CD4-positive, alpha-beta T cell treated with Interleukin-12 subunit alpha and Interleukin-12 subunit beta, for 1 hour (primary cell): ENCODE measurements at places on chromosomes 12 and 14.
A peak's percentile ranks its signal among the peaks of the same experiment; 100 is the strongest.

GRCh38 chr14:96001866-96002497 lies 37.2 kb upstream of the C14orf132 start:
- no peak for DNase-seq

GRCh38 chr12:90234472-90234871 lies 525.8 kb upstream of the ATP2B1 start:
- no peak for DNase-seq

GRCh38 chr12:130661486-130662255 lies 54.4 kb downstream of the RIMBP2 start:
- DNase-seq, result no peak

DNA sequence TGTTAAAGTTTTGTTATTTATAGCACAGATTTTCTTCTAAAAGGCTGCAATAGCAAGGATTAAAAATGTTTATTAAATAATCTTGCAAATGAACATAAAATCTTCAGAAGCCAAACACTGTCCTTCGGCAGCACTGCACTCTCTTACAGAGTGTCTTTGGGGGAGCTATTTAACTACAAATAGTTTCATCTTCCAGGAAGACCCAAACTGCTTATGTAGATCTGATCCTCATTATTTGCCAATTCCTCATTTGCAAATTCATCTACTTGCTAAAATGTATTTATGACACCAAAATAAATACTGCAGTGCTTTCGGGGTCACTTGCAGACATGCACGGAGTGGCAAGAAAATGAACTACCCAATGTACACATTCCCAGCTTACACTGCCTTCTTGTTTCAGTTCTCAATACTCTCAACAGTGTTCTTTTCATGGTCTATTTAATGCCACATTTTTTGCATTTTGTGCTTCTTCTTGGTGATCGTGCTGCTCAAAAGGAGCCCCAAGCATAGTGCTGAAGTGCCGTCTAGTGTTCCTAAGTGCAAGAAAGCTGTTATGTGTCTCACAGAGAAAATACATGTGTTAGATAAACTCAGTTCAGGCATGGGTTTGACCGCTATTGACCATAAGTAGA lies 128.1 kb downstream of the PRKD1 start:
- DNase-seq, result no peak

- no peak for DNase-seq
These were observed 66.9 kb downstream of the GALNT9 start for GRCh38 chr12:132262256-132263060.

DNA sequence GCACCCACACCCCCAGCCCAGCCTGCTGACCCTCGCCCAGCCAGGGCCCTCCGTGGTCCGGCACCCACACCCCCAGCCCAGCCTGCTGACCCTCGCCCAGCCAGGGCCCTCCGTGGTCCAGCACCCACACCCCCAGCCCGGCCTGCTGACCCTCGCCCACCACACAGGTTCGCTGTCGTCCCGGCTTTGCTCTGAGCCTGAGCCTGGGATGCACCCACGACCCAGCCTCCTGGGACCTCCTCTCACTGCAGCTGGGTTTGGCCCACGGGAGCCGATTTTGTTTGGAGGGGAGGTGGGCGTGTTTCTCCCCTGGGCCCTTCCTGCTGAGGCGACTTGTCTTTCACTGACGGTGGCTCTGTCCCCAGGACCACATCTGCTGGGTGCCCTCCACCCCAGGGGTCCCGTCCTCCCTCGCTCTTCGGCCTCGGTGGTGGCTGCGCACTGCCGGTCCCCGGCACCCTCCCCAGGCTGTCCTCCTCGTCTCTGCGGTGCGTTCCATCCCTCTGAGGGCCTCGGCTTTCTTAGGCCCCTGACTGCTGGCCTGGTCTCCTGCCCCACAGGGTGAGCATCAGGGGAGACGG lies 83.8 kb downstream of the GALNT9 start:
- DNase-seq, result no peak

- no peak for DNase-seq
These were observed 158.5 kb downstream of the NELL2 start for GRCh38 chr12:44717612-44718011.

- DNase-seq, result no peak
These were observed 206.5 kb downstream of the ETV6 start for GRCh38 chr12:11855983-11856374.

DNA sequence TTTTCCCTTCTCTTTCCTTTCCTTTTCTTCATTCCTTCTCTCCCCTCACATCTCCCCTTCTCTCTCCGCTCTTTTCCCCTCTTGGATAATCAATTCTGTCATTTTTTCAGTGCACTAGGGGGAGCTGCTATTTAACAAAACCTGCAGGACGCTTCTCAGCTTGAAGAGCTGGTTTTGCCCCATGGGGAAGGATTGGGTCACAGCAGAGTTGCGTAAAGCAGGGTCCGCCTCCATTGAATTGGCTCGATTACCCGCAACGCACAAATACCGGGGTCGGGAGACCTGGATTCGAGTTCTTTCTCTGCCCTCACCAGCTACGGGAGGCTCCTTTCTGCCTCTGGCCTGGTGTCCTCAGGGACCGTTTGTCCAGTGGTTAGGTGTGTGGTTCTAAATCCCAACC lies 42.1 kb upstream of the CHGA start:
- DNase-seq, result no peak

DNA sequence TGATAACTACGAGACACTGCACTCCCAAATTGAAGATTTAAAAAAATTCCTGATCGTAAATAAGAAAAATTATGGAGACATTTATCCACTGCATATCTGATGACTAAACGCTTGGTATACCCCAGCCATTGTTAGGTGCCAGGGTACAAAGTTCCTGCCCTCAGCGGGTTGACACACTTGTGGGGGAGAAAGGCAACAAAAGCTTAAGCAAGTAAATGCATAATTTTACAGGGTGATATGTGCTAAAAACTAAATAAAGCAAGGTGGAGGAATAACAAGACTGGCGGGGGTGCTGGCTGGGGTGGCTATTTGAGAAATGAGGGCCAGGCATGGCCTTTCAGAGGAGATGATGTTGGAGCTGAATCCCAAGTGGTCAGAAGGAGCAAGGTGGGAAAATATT lies 25.0 kb downstream of the BICD1 start:
- no peak for DNase-seq

GRCh38 chr14:37595809-37596621 lies 586 bp downstream of the TTC6 start:
- peak; percentile 28 for DNase-seq

GRCh38 chr12:119796292-119796691 lies 80.8 kb downstream of the CIT start:
- DNase-seq, result no peak

- DNase-seq, result no peak
These were observed 23.1 kb upstream of the NKX2-8 start for GRCh38 chr14:36605506-36605857.

GRCh38 chr12:12534166-12534866 lies 28.3 kb downstream of the DUSP16 start:
- no peak for DNase-seq

DNA sequence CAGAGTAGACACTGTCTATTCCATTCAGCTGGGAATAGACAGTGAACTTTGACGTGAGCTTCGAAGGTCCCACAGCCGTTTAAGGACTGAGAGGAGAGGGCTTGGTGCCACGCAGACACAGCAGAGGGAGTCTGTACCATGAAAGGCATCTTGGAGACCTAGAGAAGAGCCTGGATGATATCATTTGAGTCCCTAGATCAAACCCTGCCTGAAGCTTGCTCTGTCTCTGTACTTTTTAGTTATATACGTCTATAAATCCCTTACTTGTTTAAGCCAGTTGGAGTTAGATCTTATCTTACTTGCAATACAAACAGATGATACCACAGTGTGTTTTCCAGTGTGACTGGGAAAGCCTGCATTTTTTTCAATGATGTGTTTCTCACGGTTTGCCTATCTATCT lies 128.9 kb upstream of the RTL1 start:
- no peak for DNase-seq

DNA sequence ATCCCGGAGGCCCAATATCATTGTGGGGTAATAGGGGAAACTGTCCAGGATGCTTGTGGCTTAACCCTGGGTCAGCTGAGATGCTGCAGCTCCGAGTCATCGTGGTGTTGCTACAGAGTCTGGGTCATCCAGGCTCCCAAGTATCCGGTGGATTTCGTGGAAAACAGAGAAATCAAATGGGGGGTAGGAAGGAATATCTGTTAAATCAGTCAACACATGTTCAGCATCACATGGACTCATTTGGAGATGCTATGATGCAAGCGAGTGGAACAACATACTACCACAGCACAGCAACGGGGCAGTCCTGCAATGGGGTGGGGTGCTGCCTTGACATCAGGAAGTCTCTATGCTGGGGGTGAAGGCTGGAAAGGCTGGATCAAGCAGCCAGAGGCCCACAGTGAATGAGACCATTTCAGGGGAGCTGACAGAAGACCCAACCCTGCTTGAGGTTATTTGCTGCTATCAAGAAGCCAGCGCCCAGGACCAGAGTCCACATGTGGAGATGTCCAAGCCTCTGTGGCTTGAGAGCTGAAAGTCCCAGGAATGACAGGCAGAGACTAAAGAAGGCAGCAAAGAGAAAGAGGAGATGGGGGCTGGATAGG lies 22.9 kb downstream of the VDR start:
- DNase-seq, result no peak

- no peak for DNase-seq
These were observed 109.0 kb downstream of the CHST11 start for GRCh38 chr12:104565606-104566243.

DNA sequence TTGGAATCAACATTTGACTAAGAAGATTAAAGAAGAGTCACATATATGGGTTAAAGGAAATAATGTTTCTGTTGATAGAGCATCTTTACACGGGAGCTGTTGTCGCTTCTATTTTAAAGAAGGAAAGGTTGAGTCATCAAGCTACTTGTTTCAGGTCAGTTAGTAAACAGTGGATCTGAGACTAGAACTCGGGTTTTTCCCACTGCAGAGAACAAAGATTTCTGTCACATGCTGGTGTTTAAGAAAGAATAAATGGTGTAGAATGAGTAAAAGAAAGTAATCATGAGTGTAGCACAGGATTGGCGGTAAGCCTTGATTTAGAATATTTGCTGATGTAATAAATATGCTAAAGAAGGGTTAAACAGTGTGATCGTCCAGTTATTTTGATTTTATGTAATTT lies 455.5 kb downstream of the AEBP2 start:
- no peak for DNase-seq

GRCh38 chr12:76422543-76423438 lies 74.6 kb upstream of the BBS10 start:
- DNase-seq, result no peak

DNA sequence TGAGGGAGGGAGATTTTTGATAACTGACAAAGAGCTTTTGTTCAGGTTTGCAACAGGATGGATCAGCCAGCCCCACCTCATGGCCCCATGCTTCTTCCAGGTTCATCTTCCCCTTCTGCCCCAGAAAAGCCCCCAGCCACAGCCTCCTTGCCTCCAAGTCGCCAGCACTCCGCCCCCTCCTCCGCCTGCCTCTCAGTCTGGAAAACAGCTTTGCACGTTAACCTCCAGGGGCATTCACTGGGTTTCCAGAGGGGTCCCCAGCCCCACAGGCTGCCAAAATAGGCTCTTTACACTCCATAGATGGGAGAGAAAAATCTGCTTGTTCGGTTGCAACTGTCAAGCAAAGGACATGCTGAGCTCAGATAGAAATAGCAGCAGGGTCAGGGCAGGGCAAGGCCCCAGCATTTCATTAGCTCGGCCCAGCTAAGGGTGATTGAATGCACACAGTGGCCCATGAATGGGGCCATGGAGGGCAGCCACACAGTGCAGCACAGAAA lies 253.6 kb downstream of the ZFP36L1 start:
- no peak for DNase-seq

- no peak for DNase-seq
These were observed 361.2 kb upstream of the PDE3A start for GRCh38 chr12:20006871-20007730.

DNA sequence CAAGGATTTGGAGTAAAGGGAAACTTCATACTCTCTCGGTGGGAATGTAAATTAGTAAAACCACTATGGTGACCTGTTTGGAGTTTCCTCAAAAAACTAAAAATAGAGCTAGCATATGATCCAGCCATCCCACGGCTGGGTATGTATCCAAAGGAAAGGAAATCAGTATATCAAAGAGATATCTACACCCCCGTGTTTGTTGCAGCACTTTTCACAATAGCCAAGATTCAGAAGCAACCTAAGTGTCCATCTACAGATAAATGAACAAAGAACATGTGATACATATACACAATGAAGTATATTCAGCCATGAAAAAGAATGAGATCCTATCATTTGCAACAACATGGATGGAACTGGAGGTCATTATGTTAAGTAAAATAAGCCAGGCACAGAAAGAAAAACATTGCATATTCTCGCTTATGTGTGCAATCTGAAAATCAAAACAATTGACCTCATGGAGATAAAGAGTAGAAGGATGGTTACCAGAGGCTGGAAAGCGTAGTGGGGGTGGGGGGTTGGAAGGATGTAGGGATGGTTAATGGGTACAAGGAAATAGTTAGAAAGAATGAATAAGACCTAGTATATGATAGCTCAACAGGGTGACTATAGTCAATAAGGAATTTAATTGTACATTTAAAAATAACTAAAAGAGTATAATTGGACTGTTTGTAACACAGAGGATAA lies 468.0 kb downstream of the BCAT1 start:
- no peak for DNase-seq

GRCh38 chr12:51025338-51025835 lies 797 bp downstream of the SLC11A2 start:
- DNase-seq, result no peak

- DNase-seq, result no peak
These were observed 28.5 kb downstream of the LGMN start for GRCh38 chr14:92719890-92720323.

GRCh38 chr12:42473561-42473960 lies 116.0 kb downstream of the PRICKLE1 start:
- DNase-seq, result no peak

DNA sequence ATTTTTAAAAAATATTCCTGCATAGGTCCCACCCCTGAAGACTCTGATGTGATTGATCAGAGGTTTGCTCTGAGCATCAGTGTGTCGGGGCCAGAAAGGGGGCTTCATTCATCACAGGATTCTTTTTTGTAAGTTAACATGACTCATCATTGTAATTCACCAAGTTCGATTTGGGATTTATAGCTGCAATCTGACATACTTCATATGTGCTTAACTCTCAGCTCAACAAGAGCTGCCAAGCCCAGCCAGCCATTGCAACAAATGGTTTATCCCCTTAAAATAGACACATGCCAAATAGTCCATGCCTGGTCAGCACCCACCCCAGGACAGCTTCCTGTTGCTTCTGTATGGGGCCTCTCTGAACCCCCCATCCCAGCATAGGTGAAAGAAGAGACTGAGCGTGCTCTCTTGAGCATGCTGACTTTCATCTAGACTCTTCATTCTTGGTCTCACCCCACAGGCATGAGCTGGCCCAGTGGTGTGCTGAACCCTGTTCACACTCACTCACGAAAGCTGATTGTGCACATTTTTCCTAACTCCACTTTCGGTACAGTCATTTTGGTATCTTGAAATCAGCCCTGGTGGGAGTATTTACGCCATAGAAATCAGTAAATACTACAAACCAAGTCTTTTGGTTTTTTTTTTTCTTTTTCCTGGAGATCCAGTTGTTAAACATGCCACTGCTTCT lies 101.4 kb downstream of the STAB2 start:
- no peak for DNase-seq

GRCh38 chr14:105882626-105883025 lies 356.2 kb downstream of the TMEM121 start:
- no peak for DNase-seq

- DNase-seq, result peak; percentile 71
These were observed 1.3 kb downstream of the PRPH start for GRCh38 chr12:49296034-49296835.

GRCh38 chr14:84891404-84891803 lies 638.5 kb upstream of the FLRT2 start:
- no peak for DNase-seq
